ENCODE measurements at places on chromosomes 13 and 19. TPM values are rescaled to one million over a fixed set of nuclear protein-coding genes. Genes with fewer than 3 reads are reported as not detected.
A peak's percentile ranks its signal among the peaks of the same experiment; 100 is the strongest.

GRCh38 chr13:22107549-22107948 is 436.7 kb downstream of the FGF9 start:
- H3K4me1 ChIP-seq, result no peaks in the 10 kb centered on the region
- H3K27me3 ChIP-seq, result no peaks in the 10 kb centered on the region
- H3K36me3 ChIP-seq, result no peaks in the 10 kb centered on the region
- no peak overlapping the region for H3K27ac ChIP-seq
- H3K4me3 ChIP-seq, result no peak overlapping the region

DNA sequence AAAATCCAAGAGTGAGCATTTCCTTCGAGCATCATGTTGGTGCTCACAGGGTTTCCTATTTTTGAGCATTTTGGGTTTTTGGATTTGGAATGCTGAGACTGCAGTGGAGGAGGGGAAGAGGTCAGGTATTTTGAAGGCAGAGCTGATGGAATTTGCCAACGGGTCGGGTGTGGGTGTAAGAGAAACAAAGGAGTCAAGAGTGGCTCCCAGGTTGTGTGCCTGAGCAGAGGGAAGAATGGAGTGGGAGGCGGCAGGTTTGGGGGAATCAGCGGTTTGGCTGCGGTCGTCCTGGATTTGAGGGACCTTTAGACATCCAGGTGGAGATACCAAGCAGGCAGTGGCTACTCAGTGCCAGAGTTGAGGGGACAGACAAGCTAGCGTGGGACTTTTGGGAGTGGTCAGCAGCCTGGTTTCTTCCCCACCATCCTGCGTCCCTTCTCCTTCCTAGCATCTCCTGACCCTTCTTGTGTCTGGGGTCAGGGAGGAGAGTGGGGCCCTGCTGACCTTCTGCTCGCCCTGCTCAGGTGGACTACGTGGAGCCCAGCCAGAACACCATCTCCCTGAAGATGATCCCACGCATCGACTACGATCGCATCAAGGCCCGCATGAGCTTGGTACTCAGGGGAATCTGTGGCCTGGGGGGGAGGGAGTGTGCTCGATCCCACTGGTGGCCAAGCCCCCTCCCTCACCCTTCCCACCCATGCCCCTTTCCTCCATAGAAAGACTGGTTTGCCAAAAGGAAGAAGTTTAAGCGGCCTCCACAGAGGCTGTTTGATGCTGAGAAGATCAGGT is 14.5 kb upstream of the TIMM50 start:
- H3K4me1 ChIP-seq, result no peaks in the 10 kb centered on the region
- DNase-seq, result no peak

- H3K4me3 ChIP-seq, result no peak overlapping the region
- H3K27me3 ChIP-seq, result no peaks in the 10 kb centered on the region
- no peak for DNase-seq
- no peaks in the 10 kb centered on the region for H3K4me1 ChIP-seq
These were observed 81.3 kb downstream of the TEX29 start for GRCh38 chr13:111401755-111402154.

GRCh38 chr13:97914540-97914939 is 38.9 kb upstream of the IPO5 start:
- H3K27ac ChIP-seq, result no peak overlapping the region
- no peak overlapping the region for H3K4me3 ChIP-seq
- no peaks in the 10 kb centered on the region for H3K27me3 ChIP-seq
- DNase-seq, result no peak

GRCh38 chr19:677201-677600 is 1.0 kb downstream of the FSTL3 start:
- H3K4me3 ChIP-seq, result no peak overlapping the region
- peaks cover 18% of the 10 kb centered on the region for H3K27me3 ChIP-seq
- H3K36me3 ChIP-seq, result peaks cover 10% of the 10 kb centered on the region
- no peak overlapping the region for H3K27ac ChIP-seq
- peak; percentile 44 for DNase-seq

DNA sequence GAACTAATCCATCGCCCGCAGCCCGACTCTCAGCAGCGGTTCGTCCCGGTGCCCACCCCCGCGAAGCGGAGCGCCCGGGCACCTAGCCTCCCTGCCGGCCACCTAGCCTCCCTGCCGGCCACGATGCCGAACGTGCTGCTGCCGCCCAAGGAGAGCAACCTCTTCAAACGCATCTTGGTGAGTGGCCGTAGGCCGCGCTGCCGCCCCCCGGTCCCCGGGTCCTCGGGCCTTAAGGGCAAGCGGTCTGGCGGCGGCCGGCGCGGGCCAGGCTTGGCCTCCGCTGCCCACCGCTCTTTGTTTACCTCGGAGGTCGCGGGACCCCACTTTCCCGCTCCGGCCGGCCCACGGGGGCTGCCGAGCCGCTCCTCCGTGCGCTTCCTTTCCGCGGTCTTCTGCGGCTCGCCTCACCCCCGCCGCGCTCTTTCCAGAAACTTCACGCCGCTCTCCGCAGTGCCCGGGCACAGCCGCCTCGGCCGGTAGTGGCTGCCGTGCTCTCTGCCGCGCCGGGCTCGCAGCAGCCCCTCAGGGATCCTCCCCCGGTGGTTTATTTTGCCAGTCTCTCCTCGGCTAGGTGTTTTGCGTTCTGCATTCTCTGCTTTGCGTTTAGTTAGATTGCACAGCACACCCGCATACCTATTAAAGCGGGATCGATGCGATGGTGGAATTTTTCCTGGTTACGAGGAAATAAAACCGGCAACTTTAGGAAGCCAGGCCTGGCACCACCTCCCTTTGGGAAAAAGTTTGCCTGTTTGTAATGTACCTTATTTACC is 524 bp downstream of the NAA16 start:
- no peaks in the 10 kb centered on the region for H3K36me3 ChIP-seq
- H3K4me1 ChIP-seq, result peaks cover 7% of the 10 kb centered on the region
- peak overlapping the region; percentile 96 for H3K27ac ChIP-seq
- no peaks in the 10 kb centered on the region for H3K27me3 ChIP-seq
- DNase-seq, result peak; percentile 12

CYP4F2 gene
- total RNA-seq, result not detected

LRG1 gene
- 0.39 TPM for total RNA-seq

LONP1 gene
- 45.2 TPM for total RNA-seq

KLK2 gene
- total RNA-seq, result 0.06 TPM

All from spinal cord (tissue), 10 donors.